ENCODE measurements at places on chromosomes 2 and 18.

DNA sequence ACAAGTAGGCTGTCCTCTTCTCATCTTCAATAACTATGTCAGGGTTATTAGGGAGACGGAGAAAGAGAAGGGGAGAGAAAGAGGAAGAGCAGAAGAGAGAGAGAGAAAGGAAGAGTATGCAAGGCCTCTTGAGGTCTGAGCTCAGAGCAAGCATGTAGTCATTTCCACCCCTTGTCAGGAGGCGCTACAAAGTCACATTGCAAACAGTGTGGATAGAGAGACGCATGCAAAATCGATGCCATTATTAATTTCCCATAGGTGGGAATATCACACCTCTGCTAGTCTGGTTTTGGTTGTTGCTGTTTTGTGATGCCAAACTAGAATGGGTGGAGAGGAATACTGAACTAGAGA is 24.2 kb upstream of the SERPINE2 start:
- DNase-seq: no peak

- DNase-seq: no peak
These were observed 408.6 kb downstream of the MTX2 start for GRCh38 chr2:176677746-176678265.

GRCh38 chr18:58850786-58851469 is 13.7 kb upstream of the ZNF532 start:
- no peak for DNase-seq

- DNase-seq: no peak
These were observed 29.7 kb downstream of the TAF4B start for GRCh38 chr18:26255695-26256622.

DNA sequence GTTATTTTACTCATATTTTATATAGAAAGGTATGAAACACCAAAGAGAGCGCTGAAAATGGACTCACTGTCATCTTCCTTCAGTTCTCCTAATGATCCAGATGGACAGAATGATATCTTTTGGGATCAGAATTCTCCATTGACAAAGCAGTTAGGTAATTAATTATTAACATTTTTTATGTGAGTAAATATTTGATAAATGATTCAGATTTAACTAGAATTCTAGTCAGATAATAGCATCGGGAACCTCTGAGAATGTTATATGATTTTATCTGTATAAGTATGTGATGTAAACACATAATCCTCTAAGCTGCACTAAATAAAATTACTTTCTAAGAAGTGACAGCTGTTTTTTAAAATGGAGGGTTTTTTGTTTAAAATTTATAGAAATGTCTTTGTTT is 2.0 kb downstream of the ETAA1 start:
- DNase-seq: no peak

DNA sequence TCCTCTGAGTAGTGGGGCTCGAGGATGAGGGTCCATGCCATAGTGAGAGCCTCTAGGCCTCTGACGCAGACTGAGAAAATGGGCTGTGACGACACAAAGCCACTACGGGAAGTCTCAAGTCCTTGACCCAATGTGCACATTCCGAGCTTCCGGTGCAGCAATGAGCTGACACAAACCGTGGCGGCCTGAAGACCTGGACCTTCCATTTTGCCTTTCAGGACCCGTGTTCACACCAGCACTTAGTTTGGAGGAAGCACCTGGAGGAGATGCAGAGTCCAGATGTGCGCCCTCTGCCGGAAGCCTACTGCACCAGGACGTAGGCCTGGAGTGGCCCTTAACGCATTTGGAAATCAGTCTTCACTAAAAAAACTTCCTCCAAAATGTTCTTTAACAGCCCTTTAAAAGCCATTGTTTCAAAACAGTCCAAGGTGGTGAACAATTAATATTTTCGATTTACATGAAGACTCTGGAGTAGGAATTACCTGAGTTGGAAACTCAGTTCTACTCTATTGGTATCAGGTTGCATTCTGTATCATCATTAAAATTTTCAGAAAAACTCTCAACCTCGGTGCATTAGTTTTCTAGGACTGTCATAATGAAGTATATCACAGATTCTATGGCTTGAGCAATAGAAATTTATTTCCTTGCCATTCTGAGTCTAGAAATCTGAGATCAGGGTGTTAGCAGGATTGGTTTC is 33.9 kb downstream of the BMP10 start:
- DNase-seq: no peak

Data from T-helper 2 cell (primary cell).